Right cardiac atrium (tissue), 5 donors: ENCODE measurements at places on chromosomes 1 and 21. TPM values are rescaled to one million over a fixed set of nuclear protein-coding genes. Genes with fewer than 3 reads are reported as not detected.
A peak's percentile ranks its signal among the peaks of the same experiment; 100 is the strongest.

RNU1-1 gene
- 8,578 TPM for total RNA-seq

PDZK1 gene
- not detected for total RNA-seq

DIO1 gene
- not detected for total RNA-seq

HMGCS2 gene
- 21.6 TPM for total RNA-seq

DNA sequence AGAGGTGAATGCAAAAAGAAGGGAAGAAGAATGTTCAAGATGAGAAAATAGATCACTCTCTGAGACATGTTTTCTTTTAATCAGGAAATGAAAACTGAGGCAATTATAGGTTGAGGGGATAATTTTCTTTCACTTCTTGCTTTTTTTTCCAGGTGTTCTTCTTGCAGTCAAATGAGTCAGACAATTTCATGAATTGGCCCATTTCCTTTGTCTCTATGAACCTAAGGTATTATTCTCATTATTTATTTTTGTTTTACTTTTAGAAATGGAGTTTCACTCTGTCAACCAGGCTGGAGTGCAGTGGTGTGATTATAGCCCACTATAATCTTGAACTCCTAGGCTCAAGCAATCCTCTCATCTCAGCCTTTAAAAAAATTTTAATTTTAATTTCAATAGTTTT, 3.5 kb upstream of the VASH2 start:
- DNase-seq = no peak

GRCh38 chr1:91736715-91737615, 149.0 kb downstream of the TGFBR3 start:
- DNase-seq = no peak

- DNase-seq = peak; percentile 60
These were observed 33.8 kb downstream of the CLIC6 start for GRCh38 chr21:34702341-34703170.

- no peak for DNase-seq
These were observed 787 bp upstream of the GIPC2 start for GRCh38 chr1:78044796-78045562.

DNA sequence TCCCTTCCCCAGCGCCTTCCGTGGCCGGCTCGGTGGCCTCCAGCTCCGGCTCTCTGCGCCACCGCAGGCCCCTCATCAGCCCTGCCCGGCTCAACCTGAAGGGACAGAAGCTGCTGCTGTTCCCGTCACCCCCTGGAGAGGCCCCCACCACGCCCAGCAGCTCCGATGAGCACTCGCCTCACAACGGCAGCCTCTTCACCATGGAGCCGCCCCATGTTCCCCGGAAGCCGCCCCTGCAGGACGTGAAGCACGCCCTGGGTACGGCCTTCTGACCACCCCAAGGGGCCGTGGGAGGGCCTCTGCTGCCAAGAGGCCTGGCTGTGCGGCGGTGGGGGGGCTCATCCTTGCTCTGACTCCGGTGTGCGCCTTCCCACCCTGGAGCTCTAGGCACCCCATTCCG, 21.8 kb downstream of the TMEM201 start:
- DNase-seq = peak; percentile 44

GRCh38 chr21:46394595-46395104, 64.0 kb upstream of the DIP2A start:
- DNase-seq = no peak

GRCh38 chr21:38951095-38951730, 145.5 kb downstream of the ETS2 start:
- DNase-seq = no peak

- DNase-seq = no peak
These were observed 100.4 kb downstream of the BRINP3 start for GRCh38 chr1:190377294-190377693.

GRCh38 chr1:184433956-184434502, 47.2 kb downstream of the C1orf21 start:
- no peak for DNase-seq

DNA sequence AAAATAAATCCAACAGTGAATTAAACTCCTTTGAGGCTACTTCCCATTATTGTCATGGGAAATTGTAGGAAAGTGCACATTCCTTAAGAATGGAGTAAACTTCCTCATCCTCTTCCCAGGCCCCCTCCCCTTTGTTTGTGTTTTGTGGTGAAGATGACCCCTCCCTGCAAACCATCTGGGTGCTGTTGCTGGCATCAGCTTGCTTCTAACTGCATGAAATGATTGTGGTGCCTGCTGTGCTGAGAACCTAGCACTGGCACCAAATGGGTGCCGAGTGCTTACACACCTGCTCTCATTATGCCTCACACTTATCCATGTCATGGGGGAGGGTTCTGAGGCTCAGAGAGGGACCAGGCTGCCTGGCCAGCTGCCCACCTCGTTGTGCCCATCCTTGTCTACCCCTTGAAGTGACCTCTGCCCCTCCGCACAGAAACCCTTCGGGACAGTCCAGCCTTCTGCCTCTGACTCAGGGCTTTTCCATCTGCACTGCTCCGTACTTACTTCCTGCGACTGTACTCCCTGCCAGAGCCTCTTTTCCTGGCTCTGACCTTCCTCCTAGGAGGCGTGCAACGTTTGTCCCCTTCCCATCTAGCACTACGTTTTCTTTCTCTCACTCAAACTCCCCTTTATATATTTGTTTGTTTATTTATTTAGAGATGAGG, 30.6 kb downstream of the CAPN2 start:
- no peak for DNase-seq

GRCh38 chr1:116529199-116529631, 41.6 kb downstream of the CD58 start:
- DNase-seq = no peak
